CD4-positive, alpha-beta T cell (primary cell): ENCODE measurements at places on chromosomes 12 and 14.
A peak's percentile ranks its signal among the peaks of the same experiment; 100 is the strongest.

DNA sequence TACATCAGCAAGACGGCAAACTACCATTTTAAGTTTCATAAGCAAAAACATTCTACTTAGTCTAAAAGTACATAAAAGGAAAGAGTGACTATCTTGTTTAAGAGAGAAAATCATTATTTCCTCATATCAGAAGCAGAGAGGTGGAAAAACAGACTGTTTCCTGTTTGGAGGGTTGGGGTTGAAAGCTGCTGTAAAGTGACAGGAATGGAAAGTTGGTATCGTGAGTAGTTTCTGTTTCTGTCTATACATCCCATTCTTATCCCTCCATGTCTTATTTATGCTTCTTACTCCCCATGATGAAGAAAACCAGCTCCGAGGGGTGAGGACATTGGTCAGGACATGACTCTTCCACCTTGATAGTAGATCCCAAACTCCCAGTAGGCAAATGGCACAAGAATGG lies 216.5 kb downstream of the EGLN3 start:
- DNase-seq = no peak

GRCh38 chr12:70180130-70180529 lies 63.1 kb upstream of the CNOT2 start:
- no peak for DNase-seq

DNA sequence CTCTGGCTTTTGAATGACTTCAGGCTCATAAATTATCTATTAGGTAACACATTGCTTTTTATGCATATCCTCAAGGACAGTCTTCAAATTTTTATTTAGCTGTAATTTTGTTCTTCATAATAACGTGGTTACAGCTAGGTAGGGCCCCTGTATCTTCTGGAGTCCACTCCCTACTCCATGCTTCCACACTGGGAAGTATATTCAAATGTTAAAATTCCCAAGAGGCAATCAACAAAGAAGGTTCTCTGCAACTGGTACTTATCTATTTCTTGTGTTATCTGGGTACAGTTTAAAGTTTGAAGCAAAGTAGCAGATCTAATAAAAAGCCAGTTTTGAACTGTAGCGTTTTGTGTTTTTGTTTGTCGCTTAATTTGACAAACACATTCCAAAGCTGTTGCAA lies 20.1 kb upstream of the BAZ1A start:
- no peak for DNase-seq

DNA sequence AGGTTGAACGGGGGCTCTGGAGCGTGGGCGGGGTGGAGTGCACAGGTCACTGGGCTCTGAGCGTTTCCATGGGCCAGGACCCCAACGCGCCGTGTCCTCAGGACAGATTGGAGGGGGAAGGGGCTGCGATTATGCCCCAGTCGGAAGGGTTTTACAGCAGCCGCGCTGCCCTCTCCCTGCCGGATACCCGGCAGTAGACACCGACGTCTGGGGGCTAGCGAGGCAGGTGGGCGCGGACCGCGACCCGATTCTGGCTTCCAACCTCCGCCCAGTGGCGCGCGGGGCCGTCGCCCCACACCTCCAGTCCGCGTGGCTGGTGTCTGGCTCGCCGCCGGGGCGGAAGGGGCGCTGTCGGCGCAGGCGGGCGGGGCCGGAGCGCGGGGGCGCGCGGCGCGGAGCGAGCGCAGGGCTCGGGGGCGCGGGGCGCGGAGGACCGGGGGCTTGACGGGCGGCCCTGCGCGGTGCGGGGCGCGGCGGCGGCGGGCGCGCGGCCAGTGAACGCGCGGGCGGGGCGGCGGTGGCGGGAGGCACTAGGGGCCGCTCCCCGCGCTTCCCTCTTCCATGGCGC lies 2.4 kb upstream of the KIF26A start:
- peak; percentile 1 for DNase-seq

DNA sequence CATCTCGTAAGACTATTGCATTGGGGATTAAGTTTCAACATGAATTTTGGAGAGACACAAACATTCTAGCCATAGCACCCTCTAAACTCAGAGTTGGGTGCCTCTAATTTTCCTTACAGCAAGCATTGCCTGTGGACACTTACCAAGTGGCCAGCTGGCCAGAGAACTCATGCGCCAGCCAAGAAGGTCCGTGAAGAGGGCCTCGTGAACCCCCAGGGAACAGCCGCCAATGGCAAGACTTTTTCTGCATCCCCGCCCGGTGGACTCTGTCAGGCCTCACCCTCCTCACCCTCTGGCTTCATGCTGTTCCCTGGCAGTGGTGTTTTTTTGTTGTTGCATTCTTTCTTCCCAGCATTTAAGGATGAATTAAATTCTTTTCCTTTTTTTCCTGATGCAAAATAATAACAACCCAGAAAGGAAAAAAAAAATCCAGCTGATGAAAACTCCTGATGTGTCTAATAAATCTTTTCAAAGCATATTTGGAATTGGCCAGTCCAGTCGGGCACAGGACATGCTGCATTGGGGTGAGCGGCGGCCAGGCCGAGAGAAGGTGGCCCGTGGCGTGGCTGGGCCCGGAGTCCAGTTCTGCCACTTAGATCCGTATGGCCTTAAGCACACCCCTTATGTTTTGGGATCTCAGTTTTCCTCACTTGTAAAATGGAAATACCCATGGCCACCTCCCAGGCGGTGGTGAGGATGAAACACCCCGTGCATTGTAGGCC lies 191.9 kb upstream of the DIO3 start:
- DNase-seq = no peak

DNA sequence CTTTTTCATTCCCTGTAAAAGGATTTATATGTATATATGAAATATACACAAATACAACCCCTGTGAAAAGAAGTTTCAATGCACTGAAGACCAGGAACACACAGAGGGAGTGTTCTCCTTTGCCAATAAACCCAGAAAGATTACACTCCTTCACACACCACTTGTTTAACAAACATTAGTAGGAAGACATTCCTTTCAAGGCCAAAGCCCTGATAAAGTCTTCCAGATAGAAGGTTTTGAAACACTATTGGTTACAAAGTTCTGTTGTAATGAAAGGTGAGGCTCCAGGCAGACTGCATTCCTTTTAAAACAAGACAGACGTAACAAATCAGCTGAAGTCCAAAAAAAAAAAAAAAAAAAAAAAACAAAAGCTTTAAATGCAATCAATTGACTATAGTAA lies 81.0 kb downstream of the PTPN21 start:
- no peak for DNase-seq

DNA sequence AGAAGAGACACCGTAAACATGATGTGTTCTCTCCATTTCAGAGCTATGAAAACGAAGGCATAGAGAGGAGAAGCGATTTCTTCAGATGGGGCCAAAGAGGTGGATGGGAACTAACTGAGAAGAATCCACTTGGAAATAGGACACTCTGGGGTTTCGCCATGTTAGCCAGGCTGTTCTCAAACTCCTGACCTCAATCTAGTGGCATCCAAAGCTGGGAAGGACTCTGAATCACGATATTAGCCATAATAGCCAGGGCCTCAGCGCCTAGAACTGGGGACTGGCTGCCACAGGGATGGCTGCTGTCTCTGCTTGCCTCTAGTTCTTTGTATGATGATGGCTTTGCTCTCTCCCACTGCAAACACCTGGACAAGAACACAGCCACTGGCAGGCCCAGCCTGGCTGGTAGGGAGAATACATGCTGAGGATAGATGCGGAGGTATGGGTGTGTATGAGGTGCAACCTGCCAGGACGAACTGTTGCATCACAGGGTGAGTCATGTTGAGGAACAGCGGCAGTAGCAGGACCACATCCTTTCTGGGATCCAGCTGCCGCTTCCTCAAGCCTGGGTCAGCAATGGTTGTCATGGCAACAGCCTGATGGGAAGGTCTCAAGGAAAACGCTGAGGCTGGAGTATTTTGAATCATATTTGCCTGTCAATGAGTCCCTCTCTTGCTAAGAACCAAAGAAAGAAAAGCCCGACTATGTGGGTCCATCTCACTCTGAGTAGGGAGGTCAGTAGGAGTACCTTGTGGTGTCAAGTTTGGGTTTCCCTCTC lies 31.1 kb downstream of the CCDC177 start:
- DNase-seq = peak; percentile 4

DNA sequence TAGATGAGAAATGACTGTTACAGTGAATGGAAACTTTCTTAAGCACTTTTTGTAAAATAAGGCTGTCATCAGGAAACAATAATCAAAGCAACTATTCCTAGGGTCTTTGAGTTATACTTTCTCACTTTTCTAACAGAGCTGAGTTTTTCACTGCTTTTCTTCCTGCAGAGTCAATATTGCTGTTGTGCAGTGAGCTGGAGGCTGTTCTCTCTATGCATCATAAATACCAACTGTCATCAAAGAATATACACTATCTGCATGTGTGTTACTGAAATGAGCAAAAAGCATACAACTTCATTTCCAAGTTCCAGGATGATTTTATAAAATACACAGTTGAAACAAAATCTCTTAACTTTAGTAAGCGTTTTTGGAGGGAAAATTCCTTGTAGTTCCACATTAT lies 110.4 kb upstream of the CPSF6 start:
- no peak for DNase-seq

DNA sequence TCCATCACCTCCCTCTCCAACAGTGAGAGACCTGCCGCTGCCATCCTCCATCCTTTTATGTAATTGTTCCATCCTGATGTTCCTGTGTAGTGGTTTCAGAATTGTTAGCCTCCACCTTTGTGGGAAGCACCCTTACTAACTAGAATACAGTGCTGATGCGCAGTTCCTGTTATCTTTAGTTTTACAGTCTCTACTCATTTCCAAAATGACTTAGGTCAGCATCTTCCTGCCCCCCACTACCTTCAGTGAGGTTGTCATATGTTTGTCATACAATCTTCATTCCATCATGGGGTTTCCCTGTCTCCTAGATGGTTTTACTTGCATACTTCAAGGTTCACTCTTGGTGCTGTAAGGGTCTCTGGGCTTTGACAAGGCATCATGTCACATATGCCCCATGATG lies 69.8 kb downstream of the EML1 start:
- no peak for DNase-seq

- no peak for DNase-seq
These were observed 55.7 kb upstream of the PRPF39 start for GRCh38 chr14:45028107-45028626.

- no peak for DNase-seq
These were observed 8.4 kb downstream of the LRFN5 start for GRCh38 chr14:41615011-41615595.

DNA sequence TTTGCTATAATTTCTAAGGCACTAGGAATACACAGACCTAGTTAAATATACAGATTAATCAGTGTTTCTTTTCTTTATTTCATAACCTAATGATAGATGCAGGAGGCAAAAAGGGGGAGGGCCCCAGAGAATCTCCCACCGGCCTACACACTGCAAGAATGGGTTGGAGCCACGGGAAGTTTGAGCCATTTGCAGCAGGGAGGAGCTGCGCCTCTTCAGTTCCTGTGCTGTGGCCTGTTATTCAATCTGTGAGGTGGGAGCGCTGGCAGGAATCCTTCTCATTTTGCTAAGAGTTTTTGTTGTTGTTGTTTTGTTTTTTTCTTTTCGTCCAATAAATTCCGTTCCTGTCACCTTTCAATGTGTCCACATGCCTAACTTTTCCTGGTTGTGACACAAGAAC lies 251.3 kb upstream of the RPL10L start:
- no peak for DNase-seq

- no peak for DNase-seq
These were observed 94.0 kb downstream of the WNK1 start for GRCh38 chr12:846421-846820.

GRCh38 chr12:14239935-14240872 lies 125.3 kb upstream of the ATF7IP start:
- DNase-seq = no peak

DNA sequence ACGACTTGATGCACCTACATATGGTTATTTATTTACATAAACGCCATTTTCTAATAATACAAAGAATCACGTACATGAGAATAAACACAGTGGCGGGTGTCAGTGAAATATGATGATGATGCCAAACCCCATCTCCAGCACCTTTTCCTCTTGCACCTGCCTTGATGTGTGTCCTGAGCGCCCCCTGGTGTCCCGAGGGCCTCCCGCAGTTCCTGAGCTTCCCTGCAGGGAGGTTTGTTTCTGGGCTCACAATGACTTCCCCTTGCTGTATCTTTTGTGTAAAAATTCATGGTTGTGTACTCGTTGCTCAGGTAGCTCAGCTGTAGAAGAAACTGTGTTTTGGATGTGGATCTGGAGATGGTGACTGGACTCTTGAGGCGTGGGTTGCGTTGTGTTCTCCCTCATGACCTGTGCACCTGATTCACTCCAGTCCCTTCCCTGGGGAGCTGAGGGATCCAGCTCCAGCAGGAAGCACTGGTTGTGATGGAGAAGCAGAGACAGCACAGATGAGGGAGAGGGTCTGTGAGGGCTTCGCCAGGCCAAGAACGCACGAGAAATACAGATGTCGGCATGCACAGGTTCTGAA lies 1037.8 kb downstream of the TMEM121 start:
- DNase-seq = peak; percentile 55

GRCh38 chr12:71162832-71163763 lies 5.3 kb upstream of the TSPAN8 start:
- no peak for DNase-seq

GRCh38 chr12:1436015-1436414 lies 158.4 kb downstream of the FBXL14 start:
- no peak for DNase-seq

DNA sequence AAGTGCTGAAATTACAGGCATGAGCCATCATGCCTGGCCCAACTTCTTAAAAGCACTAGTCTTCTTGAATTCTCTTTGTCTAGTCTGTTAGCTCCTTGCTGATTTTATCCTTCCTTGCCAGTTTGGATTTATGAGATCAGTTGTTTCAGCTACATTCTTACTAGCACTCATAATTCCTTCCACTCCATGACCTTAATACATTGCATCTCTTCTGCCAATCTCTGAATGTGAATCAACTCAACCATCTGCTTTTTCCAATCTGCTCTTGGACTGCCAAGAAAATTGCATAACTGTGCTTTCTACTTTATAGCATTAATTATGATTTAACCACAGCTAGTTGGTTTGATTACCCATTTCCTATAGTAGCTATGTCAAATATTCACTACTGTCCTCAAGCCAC lies 14.9 kb upstream of the HEATR5A start:
- DNase-seq = no peak

DNA sequence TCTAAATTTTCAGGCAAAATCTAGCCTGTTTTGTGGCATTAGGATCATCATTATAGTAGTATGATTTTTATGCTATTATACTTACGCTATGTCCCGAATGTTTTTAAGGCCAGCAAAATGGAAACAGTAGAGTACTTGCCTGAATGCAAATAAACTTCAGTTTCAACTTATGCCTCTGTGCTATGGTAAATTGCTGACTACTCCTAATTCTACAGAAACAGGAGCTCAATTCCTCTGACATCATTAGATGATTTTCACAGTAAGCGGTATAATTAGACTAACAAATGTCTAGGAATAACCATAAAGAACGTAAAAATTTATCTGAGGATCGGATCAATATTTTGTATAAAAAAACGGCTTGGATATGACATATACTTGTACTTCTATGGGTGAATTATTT lies 270.0 kb downstream of the EGLN3 start:
- no peak for DNase-seq

GRCh38 chr12:52566847-52567291 lies 6.8 kb downstream of the KRT74 start:
- DNase-seq = no peak

GRCh38 chr14:33509454-33509853 lies 441.4 kb downstream of the EGLN3 start:
- DNase-seq = no peak
